ENCODE measurements at places on chromosomes 16 and 17. TPM values are rescaled to one million over a fixed set of nuclear protein-coding genes. Genes with fewer than 3 reads are reported as not detected.
A peak's percentile ranks its signal among the peaks of the same experiment; 100 is the strongest.

DNA sequence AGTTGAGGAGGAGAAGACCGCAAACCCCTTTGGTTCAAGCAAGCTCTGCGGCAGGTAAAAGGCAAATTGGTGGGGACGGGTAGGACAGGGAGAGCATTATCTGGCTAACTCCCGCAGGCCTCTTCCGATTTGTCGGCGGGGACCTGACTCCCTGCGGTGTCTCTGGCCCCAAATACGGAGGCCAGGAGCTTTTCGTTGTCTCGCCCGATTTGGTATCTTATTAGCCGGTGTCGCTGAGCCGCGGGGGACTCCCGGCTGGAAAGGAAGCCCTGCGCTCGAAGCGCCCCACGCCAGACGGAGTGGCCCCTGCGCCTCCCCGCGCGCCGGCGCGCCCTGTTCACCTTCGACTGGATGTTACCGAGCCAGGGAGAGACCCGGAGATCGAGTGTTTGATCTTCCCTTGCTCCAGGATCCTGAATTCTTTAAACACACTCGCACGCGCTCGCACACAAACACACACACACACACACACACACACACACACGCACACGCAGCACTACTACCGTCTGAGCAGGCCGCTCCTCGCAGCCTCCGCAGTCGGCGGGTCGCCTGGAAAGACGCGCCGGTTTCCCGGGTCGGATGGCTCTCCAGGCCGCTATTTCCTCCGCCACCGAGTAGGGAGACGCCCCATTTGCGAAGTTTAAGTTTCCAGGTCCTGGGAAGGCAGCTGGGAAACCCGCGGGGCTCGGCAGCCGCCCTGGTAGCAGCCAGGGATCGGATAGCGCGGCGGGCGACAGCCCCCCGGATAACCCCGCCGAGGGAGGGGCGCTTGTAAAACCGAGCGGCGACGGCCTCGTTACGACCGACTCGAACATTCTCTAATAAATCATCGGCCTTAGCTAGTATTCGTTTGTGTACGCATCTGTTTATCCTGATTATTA is 3.3 kb downstream of the PRAC1 start:
- DNase-seq: no peak

GRCh38 chr16:5504064-5504781 is 406.6 kb upstream of the EEF2KMT start:
- no peak for DNase-seq

GRCh38 chr16:86033016-86033474 is 134.1 kb downstream of the IRF8 start:
- no peak for DNase-seq

- no peak for DNase-seq
These were observed 9.1 kb upstream of the MAPK8IP3 start for GRCh38 chr16:1696863-1697262.

- DNase-seq: no peak
These were observed 29.9 kb downstream of the SMURF2 start for GRCh38 chr17:64632194-64632593.

DNA sequence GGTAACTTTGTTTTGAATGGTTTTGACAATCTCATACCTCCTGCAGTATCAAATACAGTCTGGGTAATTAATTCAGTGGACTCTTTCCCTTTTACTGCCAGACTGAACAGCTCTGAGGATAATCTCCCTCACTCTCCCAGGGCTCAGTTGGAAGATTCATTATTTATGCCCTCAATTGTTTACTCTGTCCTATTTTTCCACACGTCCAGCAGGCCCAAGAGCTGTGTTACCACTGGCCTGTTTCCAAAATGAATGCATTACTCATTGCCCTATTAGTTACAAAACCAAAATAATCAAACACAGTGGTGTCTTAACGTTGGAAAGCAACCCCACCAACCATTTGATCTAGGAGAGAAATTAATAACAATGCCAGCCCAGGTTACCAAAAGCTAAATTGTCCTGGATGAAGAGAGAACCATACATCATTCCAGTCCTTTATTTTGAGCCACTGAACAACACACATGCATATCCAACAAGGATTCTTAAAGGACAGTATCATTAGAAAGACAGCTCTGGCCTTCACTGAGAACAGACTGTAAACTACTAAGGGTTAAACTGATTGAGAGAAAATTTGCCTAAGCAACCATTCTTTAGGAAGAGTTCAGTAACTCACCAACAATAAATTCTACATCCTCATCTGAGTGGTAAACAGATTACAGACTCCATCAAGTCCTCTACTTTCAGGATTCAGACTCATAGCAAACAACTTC is 34.5 kb downstream of the FAM222B start:
- DNase-seq: peak; percentile 96

DNA sequence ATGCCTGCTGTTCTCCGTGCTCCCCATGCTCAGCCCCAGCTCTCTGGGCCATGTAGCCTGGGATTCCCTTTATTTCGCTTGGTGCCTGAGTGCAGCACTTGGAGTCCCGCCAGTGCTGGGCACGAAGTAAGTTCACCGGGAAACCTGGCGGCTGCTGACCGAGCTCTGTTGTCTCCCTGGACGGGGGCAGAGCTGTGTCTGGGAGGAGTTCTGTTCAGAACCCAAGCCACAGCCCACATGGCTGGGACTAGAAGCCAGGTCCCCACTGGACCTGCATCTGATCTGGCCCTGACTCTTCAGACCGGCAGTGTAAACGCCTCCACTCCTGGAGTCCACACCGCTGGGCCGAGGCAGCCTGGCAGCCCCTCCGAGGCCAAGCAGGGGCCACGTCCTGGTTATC is 37.5 kb upstream of the CIBAR2 start:
- no peak for DNase-seq

- no peak for DNase-seq
These were observed 2.2 kb downstream of the NT5M start for GRCh38 chr17:17305281-17305801.

- no peak for DNase-seq
These were observed 5.9 kb downstream of the SUPT6H start for GRCh38 chr17:28667870-28668269.

- DNase-seq: no peak
These were observed 78.5 kb downstream of the NOS2 start for GRCh38 chr17:27721797-27722196.

DNA sequence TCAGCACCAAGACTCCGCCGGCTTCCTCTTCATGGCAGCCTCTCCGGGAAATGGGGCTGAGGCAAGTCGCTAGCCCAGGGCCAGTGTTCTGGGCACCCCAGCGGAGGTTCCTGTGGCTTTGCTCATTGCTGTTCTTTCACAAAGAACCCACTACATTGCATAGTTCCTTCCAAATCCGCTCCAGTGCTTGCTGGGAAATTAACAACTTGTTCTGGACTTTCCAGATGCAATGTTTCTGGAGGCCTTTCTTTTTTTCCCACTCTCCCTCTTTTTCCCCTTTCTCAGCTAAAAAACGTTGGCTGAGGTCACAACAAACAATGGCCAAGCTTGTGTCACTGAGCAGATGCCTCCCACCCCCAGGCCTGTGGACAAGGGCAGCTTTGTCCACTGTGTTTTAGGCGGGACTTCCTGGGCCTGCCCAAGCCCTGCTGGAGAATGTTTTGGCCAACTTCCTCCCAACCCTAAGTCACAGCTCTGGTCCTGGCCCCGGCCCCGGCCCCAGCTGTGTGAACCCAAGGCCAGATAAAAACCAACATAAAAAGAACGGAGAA is 131.5 kb upstream of the RCVRN start:
- no peak for DNase-seq

GRCh38 chr16:81521141-81521626 is 76.6 kb downstream of the CMIP start:
- DNase-seq: no peak

GRAPL gene
- 0.43 TPM for total RNA-seq

OR1A1 gene
- not detected for total RNA-seq

RNF112 gene
- total RNA-seq: 0.64 TPM
